Adrenal gland (tissue), 19 donors: ENCODE measurements at places on chromosomes 7 and 10. TPM values are rescaled to one million over a fixed set of nuclear protein-coding genes. Genes with fewer than 3 reads are reported as not detected.
A peak's percentile ranks its signal among the peaks of the same experiment; 100 is the strongest.

GRCh38 chr7:126411032-126411820, 841.5 kb downstream of the GRM8 start:
- no peak overlapping the region for H3K4me3 ChIP-seq
- H3K27ac ChIP-seq, result no peak overlapping the region
- no peaks in the 10 kb centered on the region for H3K4me1 ChIP-seq
- H3K27me3 ChIP-seq, result no peaks in the 10 kb centered on the region
- no peak for DNase-seq
- no peaks in the 10 kb centered on the region for H3K36me3 ChIP-seq

- H3K27me3 ChIP-seq, result no peaks in the 10 kb centered on the region
- H3K36me3 ChIP-seq, result no peaks in the 10 kb centered on the region
- no peak overlapping the region for H3K27ac ChIP-seq
- H3K4me1 ChIP-seq, result no peaks in the 10 kb centered on the region
These were observed 56.3 kb upstream of the TMEM72 start for GRCh38 chr10:44854693-44855350.

The GIMAP5 gene
- total RNA-seq, result 16.5 TPM

The RARRES2 gene
- 3,184 TPM for total RNA-seq

DNA sequence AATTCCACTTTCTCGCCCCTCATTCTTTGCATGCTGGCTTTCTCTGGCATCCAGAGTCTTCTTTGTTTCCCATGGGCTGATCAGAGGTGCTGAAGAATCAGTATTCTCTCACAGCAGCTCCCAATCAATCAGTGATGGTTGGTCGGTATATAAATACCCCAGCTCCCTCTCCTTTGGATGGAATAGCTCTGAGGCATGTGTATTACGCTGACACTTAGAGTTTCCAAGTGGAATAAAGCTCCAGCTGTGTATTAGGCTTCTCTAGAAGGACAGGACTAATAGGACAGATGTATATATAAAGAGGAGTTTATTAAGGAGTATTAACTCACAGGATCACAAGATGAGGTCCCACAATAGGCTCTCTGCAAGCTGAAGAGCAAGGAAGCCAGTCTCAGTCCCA, 218.3 kb upstream of the GRB10 start:
- DNase-seq, result no peak
- no peak overlapping the region for H3K4me3 ChIP-seq

GRCh38 chr7:38006559-38006958, 86.1 kb downstream of the EPDR1 start:
- no peaks in the 10 kb centered on the region for H3K4me1 ChIP-seq
- H3K36me3 ChIP-seq, result no peaks in the 10 kb centered on the region
- H3K27me3 ChIP-seq, result no peaks in the 10 kb centered on the region

The CAV1 gene
- total RNA-seq, result 6.7 TPM

GRCh38 chr7:43469051-43469450, 113.9 kb upstream of the STK17A start:
- DNase-seq, result no peak
- no peaks in the 10 kb centered on the region for H3K27me3 ChIP-seq
- H3K27ac ChIP-seq, result no peak overlapping the region
- H3K4me3 ChIP-seq, result no peak overlapping the region
- H3K36me3 ChIP-seq, result no peaks in the 10 kb centered on the region
- H3K4me1 ChIP-seq, result no peaks in the 10 kb centered on the region

DNA sequence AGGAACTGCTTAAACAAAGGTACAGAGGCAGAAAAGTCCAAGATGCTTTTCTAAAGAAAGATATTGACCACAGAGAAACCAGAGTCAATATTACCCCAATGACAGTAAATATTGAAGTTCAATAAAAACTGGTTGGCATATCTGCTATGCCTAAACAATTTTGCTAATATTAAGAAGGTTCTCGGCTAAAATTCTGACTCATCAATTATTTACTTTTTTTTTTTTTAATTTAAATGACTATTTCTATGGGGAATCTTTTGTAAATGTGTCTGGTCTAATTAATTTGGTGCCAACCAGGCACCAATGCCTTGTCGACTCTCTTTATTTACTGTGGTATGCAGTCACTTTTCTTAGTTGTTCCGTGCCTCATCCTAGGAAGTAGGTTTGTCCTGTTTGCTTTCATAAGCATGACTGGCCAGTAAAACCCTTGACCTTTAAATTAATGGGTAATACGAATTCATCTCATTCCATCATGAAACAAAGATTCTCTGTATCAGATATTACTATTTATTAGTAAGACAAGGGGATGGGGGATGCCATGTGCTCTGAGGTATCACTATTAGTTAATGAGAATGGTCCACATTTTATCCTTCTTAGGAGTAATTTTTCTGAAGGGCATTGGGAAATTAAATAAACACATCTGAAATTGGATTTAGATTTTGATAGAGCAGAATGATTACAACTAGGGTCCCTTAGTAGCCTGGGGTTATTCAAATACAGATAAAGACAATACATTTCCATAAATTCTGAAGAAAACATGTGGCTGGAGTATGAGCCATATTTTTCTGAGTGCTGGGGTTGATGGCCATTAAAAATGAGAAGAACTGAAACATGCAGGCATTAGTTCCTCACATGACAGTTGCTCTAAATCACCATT, 154.4 kb downstream of the VTI1A start:
- no peaks in the 10 kb centered on the region for H3K4me1 ChIP-seq
- H3K27ac ChIP-seq, result no peak overlapping the region
- no peaks in the 10 kb centered on the region for H3K27me3 ChIP-seq
- H3K36me3 ChIP-seq, result no peaks in the 10 kb centered on the region
- DNase-seq, result no peak

- no peaks in the 10 kb centered on the region for H3K27me3 ChIP-seq
- no peaks in the 10 kb centered on the region for H3K4me1 ChIP-seq
- H3K27ac ChIP-seq, result no peak overlapping the region
- peak; percentile 66 for DNase-seq
- H3K4me3 ChIP-seq, result no peak overlapping the region
These were observed 44.5 kb upstream of the AGR3 start for GRCh38 chr7:16926283-16926682.

DNA sequence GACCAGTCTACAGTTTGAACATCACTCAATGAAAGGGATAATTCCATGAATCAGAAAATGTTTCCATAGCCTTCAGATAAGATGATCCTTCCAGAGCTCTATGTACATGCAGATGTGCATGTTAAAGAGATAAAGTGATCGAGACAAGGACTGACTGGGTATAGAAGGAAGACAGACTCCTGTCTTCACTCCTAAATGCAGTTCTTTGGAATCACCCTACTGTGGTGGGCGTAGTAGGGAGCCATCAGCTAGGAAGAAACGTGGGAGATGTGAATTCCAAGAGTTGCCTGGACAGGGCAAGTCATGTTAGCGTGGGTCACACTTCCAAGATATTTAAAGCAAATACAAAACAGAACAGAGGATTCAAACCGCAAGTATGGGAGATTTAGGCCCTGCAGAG, 23.9 kb downstream of the LOXL4 start:
- no peaks in the 10 kb centered on the region for H3K4me1 ChIP-seq
- DNase-seq, result no peak
- no peak overlapping the region for H3K4me3 ChIP-seq
- H3K27me3 ChIP-seq, result no peaks in the 10 kb centered on the region
- no peak overlapping the region for H3K27ac ChIP-seq

DNA sequence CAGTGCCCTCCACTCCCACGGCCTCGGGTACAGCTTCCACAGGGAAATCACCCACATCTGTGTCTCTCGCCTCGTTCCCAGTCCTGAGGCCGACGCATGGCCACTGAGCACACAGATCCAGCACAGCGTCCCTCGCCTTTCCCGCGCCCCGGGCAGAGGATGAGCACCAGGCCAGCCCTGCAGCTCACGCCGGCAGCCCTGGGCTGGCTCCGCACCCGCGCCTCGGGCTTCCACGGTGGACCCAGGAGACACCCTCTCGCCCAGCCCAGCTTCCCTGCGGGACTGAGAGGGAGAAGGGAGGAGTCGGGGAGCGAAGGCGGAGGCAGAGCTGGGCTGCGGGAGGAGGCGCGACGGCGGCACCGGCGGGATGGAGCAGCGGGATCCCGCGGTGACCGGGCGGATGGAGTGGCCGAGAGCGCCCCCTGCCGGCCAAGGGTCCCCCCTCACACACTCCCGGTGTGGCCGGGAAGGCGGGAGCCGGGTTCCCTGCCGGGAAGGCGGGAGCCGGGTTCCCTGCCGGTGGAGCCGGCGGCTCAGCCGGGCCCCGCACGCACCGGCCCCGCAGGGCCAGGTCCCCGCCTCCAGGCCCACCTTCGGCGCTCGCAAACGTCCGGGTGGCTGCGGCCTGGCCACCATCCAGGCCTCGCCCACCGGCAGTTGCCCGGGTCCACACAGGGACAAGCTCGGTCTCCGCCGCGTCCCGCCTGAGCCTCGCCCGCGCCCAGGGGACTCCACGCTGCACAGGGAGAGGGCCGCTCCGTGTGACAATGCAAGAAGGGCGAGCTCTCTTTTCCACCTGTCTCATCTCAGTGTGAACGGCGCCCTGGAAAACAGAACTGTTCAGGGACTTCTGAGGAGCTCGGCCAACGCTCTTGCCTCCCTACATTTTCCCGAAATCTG, 110.3 kb upstream of the LANCL2 start:
- peak overlapping the region; percentile 44 for H3K4me3 ChIP-seq
- DNase-seq, result peak; percentile 89
- H3K4me1 ChIP-seq, result peaks cover 10% of the 10 kb centered on the region
- H3K27ac ChIP-seq, result no peak overlapping the region

The MSRB2 gene
- total RNA-seq, result 33.3 TPM

DNA sequence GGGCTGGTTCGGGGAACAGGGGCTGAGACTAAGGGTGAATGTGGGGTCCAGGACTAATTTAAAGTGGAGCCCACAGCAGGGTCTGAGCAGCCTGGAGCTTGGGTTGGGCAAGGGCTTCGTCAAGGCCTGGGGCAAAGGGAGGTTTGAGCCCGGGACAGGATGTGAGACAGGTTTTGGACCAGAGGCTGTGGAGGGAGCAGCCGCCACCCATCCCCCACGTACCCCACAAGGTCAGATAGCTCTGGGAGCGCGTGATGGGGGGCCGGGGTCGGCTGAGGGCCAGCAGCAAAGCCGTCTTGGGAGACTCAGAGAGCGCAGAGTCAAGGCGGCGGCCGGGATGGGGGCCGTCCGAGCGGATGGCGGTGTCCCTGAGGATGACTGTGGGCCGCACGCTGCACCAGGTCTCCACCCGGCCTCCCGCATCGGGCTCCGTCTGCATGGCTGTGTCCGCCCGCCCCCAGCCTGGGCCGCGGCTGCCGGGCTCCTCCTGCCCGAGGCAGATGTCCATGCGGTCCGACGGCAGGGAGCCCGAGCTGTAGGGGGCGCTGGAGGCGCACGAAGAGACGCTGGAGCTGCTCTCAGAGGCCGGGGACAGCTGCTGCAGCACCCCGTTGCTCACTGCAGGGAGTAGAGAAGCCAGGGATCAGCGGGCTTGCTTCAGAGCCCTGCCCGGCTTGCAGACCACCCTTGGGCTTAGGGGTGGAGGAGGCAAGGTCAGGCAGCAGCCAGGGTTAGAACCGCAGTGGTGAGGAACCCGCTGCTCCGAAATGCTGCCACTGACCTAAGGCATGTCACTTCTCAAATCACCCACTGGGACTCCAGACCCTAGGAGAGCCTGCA, 12.1 kb downstream of the PDZD7 start:
- no peaks in the 10 kb centered on the region for H3K4me1 ChIP-seq
- no peak overlapping the region for H3K4me3 ChIP-seq
- H3K27ac ChIP-seq, result no peak overlapping the region
- H3K27me3 ChIP-seq, result no peaks in the 10 kb centered on the region
- peak; percentile 89 for DNase-seq
- H3K36me3 ChIP-seq, result no peaks in the 10 kb centered on the region

DNA sequence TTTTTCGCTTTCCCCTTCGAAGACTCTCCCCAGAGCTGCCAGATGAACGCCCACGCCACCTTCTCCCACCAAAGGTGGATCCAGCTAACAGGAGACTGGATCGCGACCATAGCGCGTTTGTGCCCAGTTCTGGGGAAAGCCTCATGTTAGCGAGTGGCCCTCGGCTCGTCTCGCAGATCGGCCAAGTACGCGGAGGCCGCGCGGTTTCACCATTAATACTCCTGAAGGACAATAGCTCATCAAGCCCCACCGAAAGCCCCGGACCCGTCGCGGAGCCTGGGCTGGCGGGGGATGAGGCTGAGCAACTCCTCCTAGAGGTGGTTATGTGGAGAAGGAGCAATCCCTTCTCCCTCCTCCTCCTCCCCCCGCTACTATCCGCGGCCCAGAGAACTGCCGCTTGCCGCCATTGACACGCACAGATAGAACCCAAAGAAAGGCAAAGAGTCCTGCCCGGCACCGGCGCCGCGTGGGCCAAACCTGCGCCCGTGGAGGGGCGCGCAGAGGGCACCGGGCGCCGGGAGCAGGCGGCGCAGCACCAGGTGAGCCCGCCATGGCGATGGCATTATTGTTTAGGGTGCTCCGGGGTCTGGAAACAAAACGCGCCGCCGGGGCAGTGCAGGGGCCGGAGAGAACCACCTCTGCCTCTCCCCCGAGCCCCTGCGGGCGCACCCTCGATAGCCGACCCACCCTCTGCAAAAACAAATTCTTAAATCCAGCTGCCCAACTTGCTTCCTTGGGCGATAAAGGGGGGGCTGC, at the start of gene MACROH2A2:
TSS of gene MACROH2A2 (plus strand) at position 385 of the 756 bp plus-strand sequence. CDS start 22,813 bp downstream, outside the sequence.
- H3K36me3 ChIP-seq, result no peaks in the 10 kb centered on the region
- H3K4me3 ChIP-seq, result peak within 1 kb of the TSS; percentile 36
- peak; percentile 27 for DNase-seq
- H3K4me1 ChIP-seq, result peaks cover 4% of the 10 kb centered on the region
- H3K27ac ChIP-seq, result peak within 1 kb of the TSS; percentile 28

- H3K4me1 ChIP-seq, result no peaks in the 10 kb centered on the region
- H3K4me3 ChIP-seq, result no peak overlapping the region
- no peak for DNase-seq
- no peaks in the 10 kb centered on the region for H3K36me3 ChIP-seq
- no peaks in the 10 kb centered on the region for H3K27me3 ChIP-seq
These were observed 16.1 kb upstream of the XPNPEP1 start for GRCh38 chr10:109939315-109939961.

DNA sequence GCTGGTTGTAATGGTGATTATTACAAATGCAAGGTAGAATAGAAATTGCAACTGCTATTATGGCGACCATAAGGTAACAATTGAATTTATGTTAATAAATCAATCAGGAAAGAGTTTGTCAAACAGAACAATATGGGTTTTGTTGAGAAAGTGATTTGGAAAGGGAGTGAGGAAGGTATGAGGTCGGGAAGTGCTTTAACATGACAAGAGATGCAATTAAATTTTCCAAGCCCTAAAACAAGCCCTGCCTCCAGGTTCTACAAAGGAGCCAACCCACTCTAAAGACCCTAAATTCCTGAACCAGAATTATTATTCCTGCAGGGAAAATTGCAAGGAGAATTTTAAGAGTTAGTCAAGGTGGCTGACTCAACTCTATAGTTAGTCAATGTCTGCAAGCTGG, 363.7 kb downstream of the BMPER start:
- no peak overlapping the region for H3K4me3 ChIP-seq
- no peaks in the 10 kb centered on the region for H3K4me1 ChIP-seq
- no peak for DNase-seq
- no peaks in the 10 kb centered on the region for H3K36me3 ChIP-seq
- no peaks in the 10 kb centered on the region for H3K27me3 ChIP-seq
